CD14-positive monocyte (primary cell): ENCODE measurements at places on chromosomes 11 and 22. TPM values are rescaled to one million over a fixed set of nuclear protein-coding genes. Genes with fewer than 3 reads are reported as not detected.

Gene PTPN5
- polyA plus RNA-seq, result not detected in 2 replicates

Gene BEST1
- polyA plus RNA-seq, result 5.9 TPM

Gene SLC37A2
- 70.8 TPM for polyA plus RNA-seq

Gene TRPM5
- polyA plus RNA-seq, result 0.01 and 0.03 TPM in 2 replicates

Gene RFPL3
- polyA plus RNA-seq, result not detected in 2 replicates

Gene MRGPRX3
- polyA plus RNA-seq, result not detected in 2 replicates

Gene TMPRSS4
- polyA plus RNA-seq, result 0.36 TPM in 1 of 2 replicates, not detected in the other

Gene KCTD14
- polyA plus RNA-seq, result 0.33 TPM
